Effector memory CD8-positive, alpha-beta T cell (primary cell): ENCODE measurements at places on chromosomes 2 and 18.
A peak's percentile ranks its signal among the peaks of the same experiment; 100 is the strongest.

DNA sequence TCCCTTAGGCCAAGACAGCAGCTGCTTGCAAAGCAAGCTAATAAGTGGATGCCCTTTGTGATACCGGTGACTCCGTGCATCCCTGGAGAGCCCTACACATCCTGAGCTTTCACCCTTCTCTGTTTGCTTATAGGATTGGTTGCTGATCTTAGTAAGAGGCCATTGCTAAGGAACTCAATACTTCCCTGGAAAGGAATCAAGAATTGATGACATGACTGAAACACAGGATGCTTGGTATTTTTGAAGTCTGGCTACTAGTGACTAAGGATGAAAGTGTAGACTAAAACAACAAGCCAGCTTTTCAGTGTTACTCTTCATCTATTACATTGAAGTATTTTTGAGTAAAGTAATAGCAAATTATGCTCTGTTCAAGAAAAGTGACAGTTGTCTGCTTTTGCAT is 123.0 kb upstream of the SERPINE2 start:
- DNase-seq = no peak

DNA sequence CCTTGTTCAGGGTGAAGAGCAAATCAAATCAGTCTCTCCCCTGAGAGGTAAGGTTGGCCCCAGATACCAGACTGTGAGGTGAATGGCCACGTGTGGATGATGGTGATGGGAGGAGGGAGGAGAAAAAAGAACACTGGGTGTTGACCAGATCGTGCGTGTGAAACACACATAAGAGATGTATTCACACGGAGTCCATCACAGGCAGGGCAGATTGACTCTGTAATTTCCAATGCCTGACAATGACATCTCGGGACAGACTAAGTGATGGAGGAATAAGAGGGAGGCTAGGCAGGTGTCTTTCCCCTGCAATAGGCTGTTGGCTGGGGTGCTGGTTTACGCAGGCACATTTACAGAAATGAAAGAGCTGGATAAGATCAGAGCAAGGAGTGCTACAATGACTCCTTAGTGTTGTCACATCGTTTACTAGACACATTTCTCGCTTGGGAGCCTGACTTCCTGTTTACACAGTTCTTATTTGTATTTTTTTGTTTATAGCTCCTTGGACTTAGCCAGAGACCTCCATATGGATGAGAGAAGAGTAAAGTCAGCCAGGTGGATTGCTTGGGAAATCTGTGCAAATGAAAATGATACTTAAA is 43.1 kb downstream of the CPO start:
- DNase-seq = no peak

DNA sequence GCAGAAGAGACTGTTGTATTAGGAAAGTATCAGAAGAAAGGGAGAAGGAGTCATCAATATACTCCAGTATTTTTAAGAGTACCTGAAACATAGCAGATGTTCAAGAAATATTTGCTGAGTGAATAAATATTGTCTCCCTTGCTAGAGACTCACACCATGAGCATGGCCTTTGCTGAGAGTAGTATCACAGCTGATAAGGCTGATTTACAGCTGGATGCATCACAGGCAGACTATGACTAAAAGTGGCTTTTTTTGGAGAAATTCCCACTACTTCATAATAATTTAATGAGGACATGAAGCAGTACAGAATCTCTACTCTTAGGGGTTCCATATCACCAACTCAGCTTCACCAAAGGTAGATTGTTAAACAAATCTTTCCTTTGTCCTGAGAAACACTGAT is 373.3 kb downstream of the RBM43 start:
- no peak for DNase-seq

DNA sequence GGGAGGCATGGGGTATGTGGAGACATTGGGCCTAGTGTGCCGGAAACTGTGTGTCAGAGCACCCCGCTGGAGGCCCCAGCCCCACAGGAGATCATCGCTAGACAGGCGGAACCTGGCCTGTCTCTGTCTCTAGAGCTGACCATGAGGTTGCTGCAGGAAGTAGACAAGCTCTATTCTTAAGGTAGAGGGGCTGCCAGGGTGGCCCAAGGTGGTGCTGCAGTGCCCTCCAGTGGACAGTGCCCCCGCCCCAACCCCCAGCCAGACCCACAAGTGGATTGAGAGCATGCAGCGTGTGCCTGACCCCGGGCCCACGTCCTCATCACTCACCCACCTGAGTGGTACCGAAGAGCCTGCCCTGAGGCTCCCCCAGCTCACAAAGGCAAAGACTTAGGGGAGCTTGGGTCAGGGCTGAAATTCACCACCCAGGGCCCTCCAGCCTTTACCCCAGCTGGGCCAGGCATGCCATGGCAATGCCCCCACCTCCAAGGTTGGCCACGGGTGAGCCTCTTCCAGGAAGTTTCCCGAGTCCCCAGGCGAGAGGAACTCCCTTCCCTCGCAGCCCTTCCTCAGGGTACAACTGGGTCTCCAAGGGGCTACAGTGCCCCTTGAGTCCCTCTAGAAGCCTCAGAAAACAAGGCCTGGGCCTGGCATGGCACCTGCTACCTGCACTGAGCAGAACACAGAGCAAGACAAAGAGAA is 155.0 kb downstream of the TTC32 start:
- no peak for DNase-seq

DNA sequence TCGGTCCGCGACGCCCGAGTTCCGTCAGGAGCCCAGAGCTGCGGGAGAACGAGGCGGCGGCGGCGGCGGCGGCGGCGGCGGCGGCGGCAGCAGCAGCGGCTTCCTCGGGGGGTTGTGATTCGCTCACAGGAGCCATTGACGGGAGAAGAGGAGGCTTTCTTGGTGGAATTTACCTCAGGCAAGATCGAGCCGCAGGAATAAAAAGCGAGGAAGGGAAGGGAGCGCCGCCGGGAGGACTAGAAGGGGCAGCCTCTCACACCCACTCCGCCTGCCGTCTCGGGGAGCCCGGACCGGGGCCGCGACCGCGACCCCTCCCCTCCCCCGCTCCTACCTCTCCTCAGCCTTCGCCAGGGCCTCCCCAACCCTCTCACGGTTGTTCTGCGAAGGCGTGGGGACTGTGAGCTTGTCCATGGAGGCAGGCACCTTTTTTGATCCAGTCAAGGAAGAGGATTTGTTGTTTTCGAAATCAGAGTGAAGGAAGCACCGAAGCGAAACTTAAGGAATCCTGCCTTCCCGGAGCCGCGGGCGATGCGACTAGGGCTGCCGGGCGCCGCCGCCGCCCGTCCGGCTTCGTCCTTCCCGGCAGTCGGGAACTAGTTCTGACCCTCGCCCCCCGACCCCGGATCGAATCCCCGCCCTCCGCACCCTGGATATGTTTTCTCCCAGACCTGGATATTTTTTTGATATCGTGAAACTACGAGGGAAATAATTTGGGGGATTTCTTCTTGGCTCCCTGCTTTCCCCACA is 506 bp downstream of the BMPR2 start:
- peak; percentile 37 for DNase-seq

- no peak for DNase-seq
Measured at GRCh38 chr2:175744000-175744399, 258.1 kb downstream of the LNPK start.

- DNase-seq = no peak
Measured at GRCh38 chr2:9778012-9778411, 65.3 kb upstream of the TAF1B start.

DNA sequence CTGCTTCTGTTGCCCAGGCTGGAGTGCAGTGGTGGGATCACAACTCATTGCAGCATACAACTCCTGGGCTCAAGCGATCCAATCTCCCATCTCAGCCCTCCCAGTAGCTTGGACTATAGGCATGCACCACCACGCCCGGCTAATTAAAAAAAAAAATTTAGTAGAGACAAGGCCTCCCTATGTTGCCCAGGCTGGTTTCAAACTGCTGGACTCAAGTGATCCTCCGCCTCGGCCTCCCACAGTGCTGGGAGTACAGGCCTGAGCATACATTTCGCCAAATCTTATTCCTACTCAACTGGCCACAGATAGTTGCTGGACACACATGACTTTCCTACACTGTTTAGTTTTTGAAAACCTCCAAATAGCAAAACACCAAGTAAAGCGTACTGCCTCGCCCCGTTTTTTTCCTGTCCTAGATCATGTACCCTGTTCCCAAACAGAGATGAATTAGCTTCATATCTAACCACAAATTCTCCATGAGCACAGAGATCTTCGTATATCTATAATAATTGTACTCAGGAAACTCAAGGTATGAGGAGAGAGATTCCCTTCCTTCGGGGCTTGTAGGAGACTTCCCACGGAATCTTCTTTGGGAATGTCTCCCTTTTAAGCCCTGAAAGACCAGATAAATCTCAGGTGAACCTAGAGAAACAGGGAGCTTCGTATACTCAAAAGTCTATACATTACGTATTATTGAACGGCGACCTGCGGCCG is 598 bp upstream of the C2orf69 start:
- DNase-seq = no peak

- DNase-seq = no peak
Measured at GRCh38 chr2:223235986-223236385, 184.0 kb downstream of the KCNE4 start.

DNA sequence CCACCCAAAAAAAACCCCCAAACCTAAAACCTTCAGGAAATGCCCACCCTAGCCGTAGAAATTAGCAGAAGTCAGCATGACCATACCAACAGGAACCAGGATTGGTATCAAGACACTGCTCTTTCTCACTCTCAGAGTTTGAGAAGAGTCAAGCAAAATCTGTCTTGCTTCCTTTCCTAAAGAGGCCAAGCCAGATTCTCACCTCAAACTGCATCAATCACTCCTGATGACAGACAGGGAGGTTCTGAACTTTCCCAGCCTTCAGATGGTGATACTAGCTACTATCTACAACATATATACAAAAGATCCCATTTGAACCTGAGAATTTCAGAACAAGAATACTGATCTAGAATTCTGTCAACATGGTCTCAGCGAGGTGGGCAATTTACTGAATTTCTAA is 29.7 kb downstream of the CCDC93 start:
- no peak for DNase-seq

GRCh38 chr18:11826836-11827235 is 24.4 kb upstream of the CHMP1B start:
- no peak for DNase-seq

DNA sequence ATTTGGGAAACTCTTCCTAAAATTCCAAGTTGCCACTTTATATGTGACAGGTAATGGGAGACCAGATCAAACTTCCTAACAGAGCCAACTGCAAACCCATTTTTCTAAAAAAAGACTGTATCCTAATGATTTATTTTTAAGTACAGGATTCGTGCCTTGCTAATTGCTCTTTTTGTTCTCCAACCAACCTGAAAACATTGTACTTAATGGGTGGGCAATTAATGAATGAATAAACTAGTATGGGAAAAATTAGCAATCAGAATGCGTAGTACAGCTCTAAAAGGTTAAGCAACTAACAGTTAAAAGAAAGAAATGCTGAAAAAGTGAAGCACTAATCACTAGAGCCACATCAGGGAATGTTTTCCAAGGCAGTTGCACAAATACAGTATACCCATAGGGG is 217.2 kb upstream of the KCNJ3 start:
- no peak for DNase-seq

GRCh38 chr2:188811522-188811921 is 162.7 kb upstream of the COL3A1 start:
- no peak for DNase-seq
